ENCODE measurements at places on chromosomes 7 and 10. TPM values are rescaled to one million over a fixed set of nuclear protein-coding genes. Genes with fewer than 3 reads are reported as not detected.

The POLR2J gene
- 58.7 TPM for total RNA-seq

- no peak for DNase-seq
Observed at GRCh38 chr10:28400176-28400575, 97.3 kb upstream of the MPP7 start.

- DNase-seq: peak; percentile 75
Observed at GRCh38 chr10:130360826-130361311, 224.7 kb downstream of the GLRX3 start.

GRCh38 chr7:29432721-29433120 is 130.9 kb upstream of the PRR15 start:
- DNase-seq: no peak
